Stimulated activated naive CD4-positive, alpha-beta T cell (primary cell): ENCODE measurements at places on chromosomes 3 and 15.

DNA sequence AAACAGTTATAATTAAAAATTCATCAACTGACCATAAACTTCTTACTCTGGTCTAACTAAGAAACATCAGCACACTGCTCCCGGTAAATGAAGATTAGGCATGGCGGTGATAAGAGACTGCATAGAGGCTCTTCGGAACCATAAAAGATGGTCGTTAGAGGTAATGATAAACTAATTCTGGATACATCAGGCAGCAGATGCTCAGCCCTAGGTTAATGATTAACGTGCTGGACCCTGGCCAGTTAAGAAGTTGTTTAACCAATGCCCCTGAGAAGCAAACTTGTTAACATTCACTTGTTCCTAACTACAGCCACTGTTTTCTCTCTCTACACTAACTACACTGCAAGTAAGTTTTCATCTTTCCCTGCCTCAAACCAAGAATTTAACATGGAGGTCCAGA lies 111.5 kb downstream of the PDZRN3 start:
- DNase-seq, result no peak

DNA sequence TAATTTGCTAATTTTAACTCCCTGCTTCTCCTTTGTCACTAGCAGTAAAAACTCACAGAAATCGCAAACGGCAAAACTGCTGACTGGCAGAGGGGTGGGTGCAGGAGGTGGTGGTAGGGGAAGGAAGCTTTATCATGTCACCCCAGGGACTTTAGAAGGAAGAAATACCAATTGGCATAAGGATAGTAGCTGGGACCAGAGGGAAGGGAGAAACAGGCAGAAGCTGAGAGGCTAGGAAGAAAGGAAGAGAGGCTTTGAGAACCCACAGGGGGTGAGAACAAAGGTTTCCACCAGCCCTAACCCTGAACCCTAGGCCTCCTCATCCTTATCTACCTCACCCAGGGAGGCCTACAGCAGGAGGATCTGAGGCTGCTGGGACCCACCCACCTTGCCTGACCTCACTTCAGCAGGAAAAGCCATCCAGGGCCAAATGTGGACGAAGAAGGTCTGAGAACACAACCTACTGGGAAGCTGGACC lies 10.7 kb downstream of the ITGB5 start:
- DNase-seq, result no peak

DNA sequence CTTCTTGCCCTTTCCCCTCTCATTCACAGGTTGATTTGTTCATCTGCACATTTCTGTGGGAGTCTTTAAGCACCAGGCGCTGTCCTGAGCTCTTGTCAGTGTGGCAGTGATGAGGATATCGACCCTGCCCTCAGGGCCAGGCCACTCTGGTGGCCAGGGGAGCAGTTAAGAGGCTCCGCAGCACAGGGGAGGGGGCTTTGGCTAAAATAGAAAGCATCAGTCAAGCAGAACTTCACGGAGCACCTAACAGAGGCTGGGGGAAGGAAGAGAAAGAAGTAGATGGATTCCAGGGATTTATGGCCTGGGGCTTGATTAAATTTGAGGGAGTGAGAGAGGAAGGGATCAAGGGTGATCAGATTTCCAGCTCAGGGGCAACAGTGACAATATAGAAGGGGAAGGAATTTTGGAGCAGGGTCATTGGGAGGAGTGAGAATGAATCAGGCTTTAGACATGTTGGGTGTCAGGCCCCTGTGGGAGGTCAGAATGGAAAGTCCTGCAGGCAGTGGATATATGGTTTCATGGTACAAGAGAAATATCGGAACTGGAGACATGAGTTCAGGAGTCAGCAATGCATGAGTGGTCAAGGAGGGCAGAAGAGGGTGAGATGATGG lies 73.0 kb upstream of the GLCE start:
- DNase-seq, result no peak

- DNase-seq, result no peak
These were observed 237.7 kb upstream of the AGTR1 start for GRCh38 chr3:148459931-148460513.

DNA sequence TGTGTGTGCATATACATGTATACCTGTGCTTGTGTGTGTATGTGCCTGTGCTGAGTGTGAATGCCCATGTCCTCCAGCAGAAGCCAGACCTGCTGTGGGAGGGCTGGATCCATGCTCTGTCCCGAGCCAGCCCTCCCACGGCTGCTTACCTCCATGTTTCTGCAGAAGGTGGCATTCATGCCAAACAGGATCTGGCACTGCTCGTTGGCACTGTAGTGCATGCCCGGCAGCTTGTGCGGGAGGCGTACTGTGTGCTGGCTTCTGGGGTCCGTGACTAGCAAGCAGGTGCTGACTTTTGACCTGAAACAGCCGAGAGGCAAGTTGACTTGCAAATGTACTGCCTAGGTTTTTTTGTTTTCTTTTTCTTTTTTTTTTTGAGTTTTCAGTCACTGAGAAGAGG lies 189.3 kb downstream of the ADAMTS17 start:
- DNase-seq, result no peak

GRCh38 chr3:29353807-29354206 lies 72.9 kb downstream of the RBMS3 start:
- no peak for DNase-seq

DNA sequence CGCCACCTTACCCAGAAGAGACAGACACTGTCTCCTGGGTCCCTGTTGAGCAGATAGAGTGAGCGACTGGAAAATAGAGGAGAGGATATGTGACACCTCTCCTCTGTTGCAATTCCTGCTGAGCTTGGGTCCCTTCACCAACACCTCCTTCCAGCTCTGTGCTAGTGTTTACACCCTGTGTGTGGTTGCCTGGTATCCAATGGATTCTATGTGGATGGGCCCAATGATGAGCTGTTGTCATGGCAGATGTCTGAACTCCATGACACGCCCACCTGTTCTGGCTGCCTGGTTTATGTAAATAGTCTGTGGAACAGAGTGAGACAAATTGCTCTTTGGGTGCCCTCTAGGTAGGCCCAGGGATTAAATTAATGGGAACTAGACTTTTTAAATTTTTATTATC lies 23.7 kb downstream of the RBM5 start:
- no peak for DNase-seq

DNA sequence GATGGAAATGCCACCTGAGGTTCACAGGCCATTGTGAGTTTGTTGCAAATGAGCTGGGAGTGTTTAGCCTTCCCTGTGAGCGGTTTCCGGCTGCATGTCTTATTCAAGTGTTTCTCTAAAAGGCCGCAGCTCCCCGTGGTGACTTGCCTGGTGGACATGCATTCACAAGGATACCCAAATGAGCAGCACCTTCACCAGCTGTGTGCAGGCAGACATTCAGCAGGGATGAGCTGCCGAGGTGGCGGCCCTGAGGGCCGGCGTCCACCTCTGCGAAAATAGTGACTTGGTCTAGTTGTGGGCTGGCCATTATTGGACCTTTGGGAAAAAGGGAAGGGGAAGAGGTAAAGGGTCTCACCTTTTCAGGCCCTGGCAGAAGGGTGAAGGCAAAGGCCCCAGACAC lies 23.4 kb downstream of the SPSB4 start:
- DNase-seq, result no peak

DNA sequence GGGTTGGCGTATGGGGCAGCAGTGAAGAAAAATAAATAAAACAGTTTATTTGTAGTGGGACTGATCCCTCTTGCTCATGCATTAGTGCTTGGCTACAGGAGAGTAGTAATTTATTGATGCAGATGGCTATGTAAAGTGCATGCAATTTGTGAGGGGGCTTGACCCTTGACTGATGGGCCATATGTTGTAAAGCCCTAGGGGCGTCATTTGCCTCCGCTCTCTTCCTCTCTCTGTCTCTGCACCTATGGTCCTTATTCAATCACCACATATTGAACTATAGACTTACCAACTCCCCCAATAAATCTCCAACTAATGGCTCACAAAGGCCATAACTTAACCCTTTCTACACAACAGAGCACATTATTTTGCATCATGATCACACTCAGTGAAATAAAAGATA lies 227.7 kb downstream of the ROBO2 start:
- no peak for DNase-seq

DNA sequence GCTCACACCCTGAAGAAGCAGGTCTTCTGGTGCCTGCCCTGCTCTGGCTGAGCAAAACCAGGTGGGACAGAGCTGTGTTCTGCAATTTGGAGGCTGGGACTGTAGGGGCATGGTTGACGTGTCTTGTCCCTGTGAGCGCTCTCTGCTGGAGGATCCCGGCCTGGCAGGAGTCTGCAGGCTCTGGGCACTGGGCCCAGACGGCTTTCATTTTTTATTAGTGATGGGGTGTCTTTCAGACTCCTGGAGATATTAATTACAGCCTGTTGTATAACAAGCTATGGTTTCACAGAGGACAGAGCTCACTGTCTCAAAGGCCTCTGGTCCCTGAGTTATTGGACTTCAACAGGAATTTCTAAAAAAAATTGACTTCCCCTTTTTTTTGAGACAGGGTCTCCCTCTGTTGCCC lies 29.5 kb upstream of the ZNF710 start:
- peak; percentile 2 for DNase-seq

DNA sequence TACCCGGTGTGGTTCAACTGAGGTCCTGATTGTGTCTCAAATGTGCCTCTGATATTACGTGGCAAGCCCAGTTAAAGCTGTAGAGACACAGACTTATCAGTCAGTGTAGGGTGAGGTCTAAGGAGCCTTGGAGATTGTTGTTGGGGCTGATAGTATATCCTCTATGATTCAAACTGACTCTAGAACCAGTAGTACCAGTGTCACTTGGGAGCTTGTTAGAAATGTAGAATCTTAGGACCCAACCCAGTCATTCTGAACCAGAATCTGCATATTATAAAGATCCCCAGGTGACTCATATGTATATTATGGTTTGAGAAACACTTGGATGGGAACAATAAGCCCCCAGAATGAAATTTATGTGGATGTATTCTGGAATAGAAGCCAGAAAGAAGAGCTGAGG lies 83.5 kb downstream of the PIK3R4 start:
- no peak for DNase-seq

DNA sequence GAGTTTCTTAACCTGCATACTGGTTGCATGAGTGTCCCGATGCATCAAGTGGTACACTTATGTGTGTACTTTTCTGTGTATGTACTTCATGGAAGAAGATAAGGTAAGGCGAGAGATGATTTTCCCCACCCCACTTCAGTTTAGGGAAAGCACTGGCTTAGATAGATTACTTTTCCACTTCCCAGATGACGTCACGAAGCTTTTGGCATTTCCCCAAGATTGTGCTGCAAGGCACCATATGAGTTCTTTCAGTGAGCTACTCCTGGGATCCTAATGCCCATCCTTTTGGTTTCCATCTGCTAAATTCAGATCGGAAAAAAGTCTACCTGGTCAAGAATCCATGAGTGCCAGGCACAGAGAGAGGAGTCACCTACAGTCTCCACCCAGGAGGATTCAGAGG lies 4.5 kb downstream of the IL17RB start:
- DNase-seq, result no peak

DNA sequence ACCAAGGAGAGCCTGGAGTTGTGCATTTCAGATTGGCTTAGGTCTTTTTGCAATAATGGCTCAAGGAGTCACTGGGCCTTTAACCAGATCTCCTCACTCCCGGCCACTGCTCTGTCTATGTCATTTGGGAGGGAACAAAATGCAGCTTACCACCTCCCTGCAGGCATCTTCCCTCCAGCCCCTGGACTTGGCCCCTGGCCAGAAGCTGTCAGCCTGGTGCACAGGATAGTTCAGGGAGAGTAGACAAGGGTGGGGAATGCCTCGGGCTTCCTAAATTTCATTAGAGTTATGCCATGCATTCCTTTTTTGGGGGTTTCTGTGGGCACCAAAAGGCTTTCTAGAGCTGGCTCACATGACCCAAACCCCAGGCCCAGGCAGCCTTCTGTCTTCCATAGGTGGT lies 70.2 kb upstream of the HRH1 start:
- no peak for DNase-seq

- no peak for DNase-seq
These were observed 207.9 kb upstream of the RGMA start for GRCh38 chr15:93296759-93297500.

DNA sequence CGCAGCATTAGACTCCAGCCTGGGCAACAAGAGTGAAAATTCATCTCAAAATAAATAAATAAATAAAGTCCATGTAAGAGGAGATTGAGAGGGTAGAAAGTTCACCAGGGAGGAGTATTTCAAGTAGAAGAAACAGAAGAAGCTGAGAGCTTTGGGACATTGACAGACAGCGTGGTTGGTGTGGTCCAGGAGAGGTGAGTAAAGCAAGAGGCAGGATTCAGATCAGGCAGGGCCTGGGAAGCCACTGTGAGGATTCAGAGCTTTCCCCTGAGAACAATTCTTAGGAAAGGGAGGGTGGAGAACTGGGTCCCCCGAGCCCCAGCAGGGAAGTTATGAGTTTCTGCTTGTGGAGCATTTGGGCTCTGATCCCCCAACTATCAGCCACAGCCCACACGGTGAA lies 54.2 kb upstream of the AMOTL2 start:
- no peak for DNase-seq

DNA sequence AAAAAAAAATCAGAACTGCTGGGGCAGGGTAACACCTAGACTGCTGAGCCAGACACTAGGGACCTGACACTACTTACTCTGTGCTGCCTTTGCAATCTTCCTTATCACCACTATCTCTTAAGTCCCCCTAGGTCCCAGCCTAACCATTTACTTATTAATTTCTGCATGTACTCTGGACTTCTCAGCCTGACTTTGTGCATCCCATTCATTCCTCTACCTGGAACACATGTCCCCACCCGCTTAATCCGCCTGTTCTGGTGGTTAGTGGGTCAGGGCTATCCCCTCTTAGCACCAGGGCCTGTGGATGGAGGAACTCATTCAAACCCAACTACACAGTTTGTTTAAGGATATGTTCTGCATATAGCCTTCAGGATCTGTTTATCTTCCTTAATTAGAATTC lies 5.0 kb upstream of the CACNA1D start:
- DNase-seq, result no peak

DNA sequence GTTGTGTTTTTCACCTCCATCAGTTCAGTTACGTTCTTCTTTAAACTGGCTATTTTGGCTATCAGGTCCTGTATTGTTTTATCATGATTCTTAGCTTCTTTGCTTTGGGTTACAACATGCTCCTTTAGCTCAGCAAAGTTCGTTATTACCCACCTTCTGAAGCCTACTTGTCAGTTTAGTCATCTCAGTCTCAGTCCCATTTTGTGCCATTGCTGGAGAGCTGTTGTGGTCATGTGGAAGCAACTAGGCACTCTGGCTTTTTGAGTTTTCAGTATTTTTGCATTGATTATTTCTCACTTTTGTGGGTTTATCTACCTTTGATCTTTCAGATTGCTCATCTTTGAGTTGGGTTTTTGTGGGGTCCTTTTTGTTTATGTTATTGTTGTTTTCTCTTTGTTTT lies 151.3 kb downstream of the CFAP20DC start:
- no peak for DNase-seq

- DNase-seq, result no peak
These were observed 172.3 kb downstream of the SLCO3A1 start for GRCh38 chr15:92025706-92026270.

GRCh38 chr3:170623524-170623923 lies 37.6 kb upstream of the SLC7A14 start:
- DNase-seq, result no peak

- DNase-seq, result no peak
These were observed 17.0 kb downstream of the SLC35G2 start for GRCh38 chr3:136835813-136836510.

GRCh38 chr3:169822983-169823382 lies 10.3 kb upstream of the LRRC34 start:
- DNase-seq, result no peak
